Daoy (cell line): ENCODE measurements at places on chromosomes 11 and 22. TPM values are rescaled to one million over a fixed set of nuclear protein-coding genes. Genes with fewer than 3 reads are reported as not detected.

Gene TBX1
- 1.1 and 1.6 TPM in 2 replicates for total RNA-seq

Gene OR51V1
- not detected in 2 replicates for total RNA-seq

Gene C11orf52
- total RNA-seq = not detected in 2 replicates

Gene PATE4
- total RNA-seq = not detected in 2 replicates

Gene ADORA2A
- total RNA-seq = 0.95 and 2.7 TPM in 2 replicates

Gene TMPRSS4
- total RNA-seq = not detected in 2 replicates

Gene TUB
- 1.2 and 2.1 TPM in 2 replicates for total RNA-seq

Gene KRTAP5-2
- total RNA-seq = not detected in 2 replicates

Gene QSER1
- 15.6 and 18.6 TPM in 2 replicates for total RNA-seq

Gene COMT
- 128 and 166 TPM in 2 replicates for total RNA-seq

Gene DGAT2
- total RNA-seq = 9.4 and 19.3 TPM in 2 replicates

GRCh38 chr11:132910011-132910760 lies 622.1 kb downstream of the OPCML start:
- DNase-seq = no peak

DNA sequence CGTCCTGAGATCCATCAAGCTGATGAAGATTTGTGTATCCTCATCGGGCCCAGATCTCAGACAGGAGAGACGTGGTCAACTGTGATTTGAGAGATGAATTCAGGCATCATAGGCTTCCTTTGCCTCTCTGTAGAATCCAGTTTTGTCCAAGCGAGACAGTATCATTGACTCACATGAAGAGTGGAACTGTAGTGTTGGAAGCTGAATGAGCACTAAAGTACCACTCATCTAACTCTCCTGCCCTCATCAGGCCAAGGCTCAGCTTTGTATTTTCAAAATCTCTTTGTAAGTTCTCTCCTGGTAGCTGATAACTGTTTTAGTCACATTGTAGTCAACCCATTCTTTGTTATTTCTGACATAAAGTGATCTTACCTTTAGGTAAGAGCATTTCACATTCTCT lies 85.1 kb downstream of the KIRREL3 start:
- no peak for DNase-seq

DNA sequence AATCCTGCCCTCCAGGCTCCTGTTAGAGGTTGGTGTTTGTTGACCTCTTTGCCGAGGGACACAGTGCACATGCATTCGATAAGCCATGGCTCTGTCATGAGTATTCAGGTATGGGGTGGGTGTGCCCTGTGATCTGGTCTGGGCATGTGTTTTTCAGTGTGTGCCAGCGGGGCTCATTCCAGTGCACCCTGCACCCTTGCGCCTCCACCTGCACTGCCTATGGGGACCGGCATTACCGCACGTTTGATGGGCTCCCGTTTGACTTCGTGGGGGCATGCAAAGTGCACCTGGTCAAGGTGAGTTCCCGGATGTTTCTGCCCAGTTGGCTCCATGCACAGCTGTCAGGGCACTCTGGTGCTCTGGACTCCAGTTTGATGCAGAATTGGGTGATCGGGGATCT lies 44.2 kb downstream of the OTOG start:
- no peak for DNase-seq

DNA sequence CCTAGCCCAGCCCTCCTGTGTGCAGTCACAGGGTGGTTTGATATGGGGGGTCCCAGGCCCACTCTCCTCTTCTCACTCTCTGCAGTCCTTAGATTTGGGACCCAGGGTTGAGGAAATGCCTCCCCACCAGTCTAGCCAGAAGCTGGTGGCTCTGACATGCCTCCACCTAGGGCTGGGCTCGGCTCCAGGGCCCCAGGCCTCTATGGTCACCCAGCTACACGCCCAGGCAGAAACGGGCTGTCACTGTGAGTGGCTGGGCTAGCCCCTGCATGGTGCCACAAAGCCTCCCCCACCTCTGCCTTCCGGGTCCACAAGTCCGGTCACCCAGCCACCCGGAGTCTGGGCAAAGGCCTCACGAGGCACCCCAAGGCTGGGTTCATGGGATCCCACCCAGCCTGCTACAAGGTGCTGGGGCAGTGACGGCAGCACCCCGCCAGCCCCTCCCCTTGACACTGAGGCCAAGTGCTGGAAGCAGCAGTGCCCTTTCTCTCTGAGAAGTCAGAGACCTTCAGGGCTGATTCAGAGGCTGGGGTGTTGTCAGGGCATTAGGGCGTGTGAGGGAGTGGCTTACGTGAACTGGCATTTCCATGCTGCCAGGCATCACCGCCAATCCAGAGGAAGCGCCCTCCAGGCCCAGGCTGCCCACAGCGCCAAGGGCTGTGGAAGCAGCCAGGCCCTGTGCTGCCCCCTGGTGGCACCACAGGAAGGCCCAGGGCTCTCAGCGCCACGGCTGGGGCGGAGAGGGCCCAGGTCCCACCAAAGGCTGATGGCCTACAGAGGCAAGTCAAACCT lies 638 bp upstream of the PITPNM1 start:
- peak; percentile 97 for DNase-seq

DNA sequence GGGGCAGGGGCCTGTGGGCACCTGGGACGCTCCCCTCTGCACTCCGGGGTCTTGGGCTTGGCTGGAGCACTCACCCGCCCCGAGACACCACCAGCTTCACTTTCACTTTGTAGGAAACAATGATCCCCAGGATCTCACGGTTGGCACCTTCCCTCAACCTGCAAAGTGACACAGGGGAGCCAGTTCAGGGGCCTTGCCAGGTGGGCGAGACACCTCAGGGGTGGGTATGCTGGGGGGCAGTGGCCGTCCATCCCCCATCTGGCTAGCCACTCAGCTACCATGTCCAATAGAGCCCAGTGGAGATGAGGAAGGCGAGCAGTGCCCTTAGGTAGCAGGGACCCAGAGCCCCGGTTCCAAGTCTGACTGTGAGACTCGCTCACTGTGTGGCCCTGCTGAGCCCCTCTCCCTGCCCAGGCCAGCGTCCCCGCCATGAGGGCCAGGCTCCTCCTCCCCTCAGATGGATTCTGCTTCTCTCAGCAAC lies 32.3 kb downstream of the TPBGL start:
- no peak for DNase-seq

DNA sequence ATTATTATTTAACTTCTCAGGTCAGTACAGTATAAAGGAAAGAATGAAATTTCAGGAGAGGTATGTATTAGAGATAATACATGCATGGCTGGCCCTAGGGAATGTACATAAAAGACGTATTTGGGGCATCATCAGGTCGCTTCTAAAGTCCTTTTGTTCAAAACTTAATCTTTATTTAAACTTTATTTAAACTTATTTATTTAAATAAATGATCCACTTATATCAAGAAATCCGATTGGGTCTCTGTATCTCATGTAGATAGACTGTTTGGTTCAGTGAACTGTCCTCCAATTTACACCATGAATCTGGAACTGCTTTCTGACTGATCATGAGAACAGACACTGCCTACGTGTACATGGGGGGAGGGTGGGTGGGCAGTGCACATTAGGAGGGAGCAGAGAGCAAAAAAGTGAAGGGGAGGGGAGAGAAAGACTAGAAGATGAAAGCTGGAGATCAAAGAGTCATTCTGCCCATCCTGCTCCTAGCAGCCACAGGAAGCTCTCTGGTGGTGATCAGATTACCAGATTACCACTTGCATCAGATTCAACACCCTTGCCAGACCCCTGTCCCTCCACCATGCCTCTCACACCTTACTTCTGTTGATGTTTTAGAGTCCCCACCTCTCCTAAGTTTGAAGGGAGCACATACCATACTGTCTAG lies 92.1 kb upstream of the MTMR2 start:
- DNase-seq = no peak

DNA sequence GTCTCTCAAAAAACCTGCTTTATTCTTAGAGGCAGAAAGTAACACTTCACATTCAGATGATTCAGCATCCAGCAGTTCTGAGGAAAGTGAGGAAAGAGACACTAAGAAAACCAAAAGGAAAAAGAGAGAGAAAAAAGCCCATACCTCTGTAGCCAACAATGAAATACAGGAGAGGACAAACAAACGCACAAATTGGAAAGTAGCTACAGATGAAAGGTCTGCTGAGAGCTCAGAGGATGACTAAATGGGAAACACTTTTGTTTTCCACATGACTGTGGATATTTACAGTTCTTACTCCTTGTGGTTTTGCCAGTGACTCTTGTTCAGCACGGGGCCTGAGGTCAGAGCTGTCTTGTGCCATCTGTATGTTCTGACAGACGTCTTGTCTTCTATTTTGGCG lies 3.8 kb downstream of the TIMM8B start:
- peak; percentile 27 for DNase-seq

GRCh38 chr11:1140642-1141490 lies 16.9 kb upstream of the MUC5AC start:
- DNase-seq = no peak

DNA sequence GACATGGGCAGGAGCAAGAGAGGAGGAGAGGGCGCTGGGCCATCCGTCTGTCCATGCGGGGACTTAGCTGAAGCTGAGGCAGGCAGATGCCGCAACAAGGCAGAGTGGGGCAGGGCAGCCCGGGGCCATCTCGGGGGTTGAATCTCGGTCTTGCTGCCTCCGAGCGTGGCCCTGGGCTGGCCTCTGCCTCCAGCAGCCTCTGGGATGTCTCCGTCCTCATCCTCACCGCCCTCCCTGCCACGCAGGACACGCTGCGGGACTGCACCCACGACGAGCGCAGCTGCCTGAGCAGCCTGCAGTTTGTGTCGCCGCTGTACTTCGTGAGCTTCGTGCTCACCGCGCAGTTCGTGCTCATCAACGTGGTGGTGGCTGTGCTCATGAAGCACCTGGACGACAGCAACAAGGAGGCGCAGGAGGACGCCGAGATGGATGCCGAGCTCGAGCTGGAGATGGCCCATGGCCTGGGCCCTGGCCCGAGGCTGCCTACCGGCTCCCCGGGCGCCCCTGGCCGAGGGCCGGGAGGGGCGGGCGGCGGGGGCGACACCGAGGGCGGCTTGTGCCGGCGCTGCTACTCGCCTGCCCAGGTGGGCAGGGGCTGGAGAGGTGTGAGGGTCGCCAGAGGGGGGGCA lies 108.4 kb downstream of the CACNA1I start:
- DNase-seq = no peak

- no peak for DNase-seq
These were observed 54.6 kb upstream of the OR5P2 start for GRCh38 chr11:7851391-7851790.

- DNase-seq = peak; percentile 69
These were observed 298.3 kb downstream of the NTM start for GRCh38 chr11:131668500-131669400.

DNA sequence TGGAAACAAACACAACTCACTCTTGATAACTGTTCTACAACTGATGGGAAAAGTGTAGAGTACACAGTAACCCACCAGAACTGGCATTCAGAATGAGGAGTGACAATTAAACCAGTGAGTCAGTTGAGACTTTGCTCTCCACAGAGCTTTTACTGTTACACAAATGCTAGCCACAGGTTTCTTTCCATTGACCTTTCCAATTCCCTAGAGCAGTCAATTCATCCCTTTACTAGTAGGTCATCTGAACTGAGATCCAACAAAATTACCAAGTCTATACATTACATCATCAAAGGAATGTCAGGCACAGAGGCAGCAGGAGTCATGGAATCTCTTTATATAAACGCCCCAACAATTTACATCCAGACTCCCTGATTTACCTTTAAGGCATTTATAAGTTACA lies 65.9 kb downstream of the PHF21A start:
- no peak for DNase-seq

DNA sequence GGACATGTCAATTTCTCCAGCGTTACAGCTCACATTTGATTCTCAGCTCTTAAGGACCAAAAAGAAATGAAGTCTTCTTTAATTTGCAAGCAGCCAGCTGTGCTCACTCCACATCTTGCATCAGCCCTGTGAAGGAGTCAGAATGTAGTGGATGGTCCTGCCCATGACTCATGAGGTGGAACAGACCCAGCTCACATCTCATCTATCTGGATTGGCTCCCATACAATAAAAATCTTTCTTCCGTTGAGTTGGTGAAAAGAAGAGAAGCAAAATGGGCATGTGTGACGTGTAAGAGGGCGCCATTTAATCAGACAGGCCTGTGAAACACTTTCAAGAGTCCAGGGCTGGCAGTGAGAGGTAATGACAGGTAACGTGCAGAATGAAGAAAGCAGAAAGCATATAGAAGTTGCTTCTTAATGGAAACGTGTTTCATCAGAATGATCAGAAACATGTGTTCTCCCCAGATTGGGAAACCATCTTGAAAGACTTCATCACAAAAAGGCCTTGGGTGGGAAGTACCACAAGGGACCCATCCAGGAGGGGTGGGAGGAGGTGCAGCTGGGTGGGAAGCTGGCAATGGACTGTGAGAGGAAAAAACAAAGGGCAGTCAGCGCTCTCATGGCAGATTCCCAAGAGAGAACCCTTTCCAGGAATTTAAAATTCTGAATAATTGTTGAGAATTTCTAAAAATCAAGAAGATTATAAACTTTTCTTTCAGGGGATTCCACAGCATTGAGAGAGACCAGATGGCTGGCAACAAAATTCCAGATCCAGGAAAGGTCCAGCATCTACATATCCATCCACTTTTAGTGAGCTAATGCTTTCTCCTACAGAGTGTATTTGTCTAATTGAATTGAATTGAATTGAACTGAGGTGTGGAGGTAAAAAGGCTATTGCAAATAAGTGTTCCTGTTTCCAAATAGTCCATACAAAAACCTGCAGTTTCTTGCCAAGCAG lies 57.0 kb downstream of the ETS1 start:
- DNase-seq = peak; percentile 87

GRCh38 chr11:81979448-81979847 lies 754.2 kb downstream of the FAM181B start:
- no peak for DNase-seq

DNA sequence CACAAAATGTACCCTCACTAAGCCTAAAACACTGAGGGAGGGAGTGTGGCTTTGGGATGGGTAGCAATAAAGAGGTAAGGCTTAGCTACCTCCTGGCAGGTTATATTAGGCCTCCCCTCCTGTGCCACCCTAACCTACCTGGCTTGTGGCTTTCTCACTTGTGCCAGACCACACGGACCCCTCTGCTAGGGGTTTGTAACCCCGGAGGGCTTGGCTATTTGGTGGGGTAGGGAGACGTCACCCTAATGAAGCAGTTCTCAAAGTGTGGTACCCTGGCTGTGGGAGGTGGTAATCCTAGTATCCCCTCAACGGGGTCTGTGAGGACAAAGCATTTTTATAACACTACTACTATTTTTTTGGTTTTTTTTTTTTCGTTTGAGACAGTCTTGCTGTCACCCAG lies 9.0 kb upstream of the MCM5 start:
- DNase-seq = no peak

- DNase-seq = no peak
These were observed 15.9 kb downstream of the BCR start for GRCh38 chr22:23196165-23196564.

GRCh38 chr22:35258191-35258988 lies 1.1 kb downstream of the HMGXB4 start:
- peak; percentile 14 for DNase-seq

DNA sequence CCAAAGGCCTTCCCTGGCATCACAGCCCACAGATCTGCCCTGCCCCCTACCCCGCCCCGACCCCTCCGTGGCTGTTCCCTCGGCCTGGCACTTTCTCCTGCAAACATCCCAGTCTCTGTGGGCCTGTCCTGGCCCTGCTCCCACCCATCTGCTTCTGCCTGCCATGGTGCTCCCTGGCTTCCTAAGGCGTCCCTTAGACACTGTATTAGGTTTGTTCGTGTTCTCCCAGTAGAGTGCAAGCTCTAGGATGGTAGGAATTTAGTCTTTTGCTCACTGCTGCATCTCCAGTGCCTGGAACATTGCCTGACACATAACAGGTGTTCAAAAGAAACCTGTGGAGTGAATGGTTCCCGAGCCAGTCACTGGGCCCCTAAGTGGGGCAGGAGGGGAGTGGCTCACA lies 69.6 kb upstream of the PITPNB start:
- no peak for DNase-seq
